ENCODE measurements at places on chromosomes 4 and X.

DNA sequence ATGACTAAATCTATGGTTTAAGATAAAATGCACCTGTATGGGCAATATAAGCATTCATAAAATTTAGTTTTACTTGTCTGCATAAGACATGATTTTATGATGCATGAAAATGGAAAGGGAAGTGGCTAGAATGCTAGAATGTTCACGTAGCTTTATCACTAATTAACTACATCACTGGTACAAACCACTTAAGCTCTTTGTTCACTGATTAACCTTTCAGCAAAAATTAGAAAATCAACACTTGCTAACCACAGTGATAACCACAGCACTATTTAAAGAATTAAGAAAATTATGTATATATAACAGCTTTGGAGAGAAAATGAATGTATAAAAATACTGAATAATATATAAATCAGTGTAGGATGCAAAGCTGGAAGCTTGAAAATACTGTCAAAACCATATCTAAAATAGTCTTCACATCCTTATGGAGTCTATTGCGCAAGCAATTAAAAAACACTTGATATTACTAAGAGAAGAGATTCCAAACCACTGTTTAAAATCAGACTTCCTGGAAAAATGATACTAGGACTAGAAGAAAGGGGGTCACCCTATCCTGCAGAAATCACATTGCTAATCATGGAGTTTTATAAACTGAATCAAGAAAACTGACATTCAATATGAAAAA lies 51.9 kb downstream of the EFHC2 start:
- no peak for DNase-seq

GRCh38 chr4:128451270-128451905 lies 163.8 kb upstream of the PGRMC2 start:
- DNase-seq: no peak

DNA sequence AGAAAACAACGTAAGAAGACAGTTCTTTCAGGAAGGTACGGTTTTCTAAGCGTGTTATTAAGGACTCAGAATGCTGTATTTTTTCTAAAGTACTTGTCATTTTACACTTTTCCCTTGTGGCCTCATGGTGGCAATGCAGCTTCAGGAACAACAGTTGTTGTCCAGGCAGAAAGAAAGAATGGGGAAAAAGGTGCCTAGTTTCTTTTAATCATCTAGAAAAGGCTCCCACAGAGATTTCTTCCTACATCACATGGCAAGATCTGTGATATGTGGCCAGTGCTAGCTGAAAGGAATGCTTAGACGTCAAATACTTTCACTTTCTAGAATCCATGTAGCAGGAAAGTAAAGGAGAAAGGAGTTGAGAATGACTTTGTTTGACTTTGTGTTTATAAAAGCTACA lies 49.0 kb upstream of the TRAM1L1 start:
- DNase-seq: peak; percentile 91

GRCh38 chr4:65580551-65580950 lies 89.7 kb downstream of the EPHA5 start:
- peak; percentile 31 for DNase-seq

GRCh38 chrX:98114021-98114420 lies 1230.3 kb downstream of the RPA4 start:
- no peak for DNase-seq

DNA sequence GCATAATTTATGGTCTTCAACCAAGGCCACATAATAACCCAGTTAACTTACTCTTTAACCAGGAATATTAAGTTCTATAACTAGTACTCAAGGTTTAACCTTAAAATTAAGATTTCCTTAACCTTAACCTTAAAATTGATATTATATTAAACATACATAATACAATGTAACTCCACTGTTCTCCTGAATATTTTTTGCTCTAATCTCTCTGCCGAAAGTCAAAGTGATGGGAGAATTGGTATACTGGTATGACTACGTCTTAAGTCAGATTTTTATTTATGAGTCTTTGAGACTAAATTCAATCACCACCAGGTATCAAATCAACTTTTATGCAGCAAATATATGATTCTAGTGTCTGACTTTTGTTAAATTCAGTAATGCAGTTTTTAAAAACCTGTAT lies 22.8 kb downstream of the EREG start:
- no peak for DNase-seq

GRCh38 chrX:48854898-48855297 lies 19.5 kb upstream of the PCSK1N start:
- peak; percentile 55 for DNase-seq

GRCh38 chr4:114378305-114378903 lies 220.2 kb upstream of the UGT8 start:
- peak; percentile 24 for DNase-seq

DNA sequence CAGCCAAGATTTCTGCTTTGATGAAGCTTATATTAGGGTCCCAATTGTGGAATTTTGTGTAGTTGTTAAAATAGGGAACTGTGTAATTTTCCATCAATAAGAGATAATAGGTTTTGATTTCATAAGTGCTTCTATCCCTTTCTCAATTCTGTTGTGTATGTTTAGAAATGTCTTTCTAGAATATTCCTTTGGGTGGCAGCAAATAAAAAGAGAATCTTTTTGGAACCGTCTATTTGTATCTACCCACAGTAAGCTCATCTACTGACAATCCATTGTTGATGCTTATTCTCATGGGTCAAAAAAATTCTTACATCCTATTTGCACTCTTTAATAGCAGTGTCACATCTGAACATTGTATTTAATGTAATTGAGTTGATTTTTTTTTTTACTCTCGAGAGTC lies 61.7 kb downstream of the TMA16 start:
- DNase-seq: no peak

Data from mesendoderm (in vitro differentiated cells).